Activated CD8-positive, alpha-beta T cell treated with anti-CD3 and anti-CD28 coated beads, Interleukin-2, amount 10 ng/mL, durations not matched to agents 7 days and 5 days (primary cell): ENCODE measurements at places on chromosomes 7 and 10. TPM values are rescaled to one million over a fixed set of nuclear protein-coding genes. Genes with fewer than 3 reads are reported as not detected.

Gene GPNMB
- total RNA-seq: 0.21 TPM

Gene PHKG1
- total RNA-seq: 1.7 TPM

- H3K36me3 ChIP-seq: peaks cover 27% of the 10 kb centered on the region
- H3K4me3 ChIP-seq: peak overlapping the region; percentile 52
- H3K4me1 ChIP-seq: peaks cover 32% of the 10 kb centered on the region
- no peaks in the 10 kb centered on the region for H3K27me3 ChIP-seq
Observed at GRCh38 chr7:96285579-96285978, 36.3 kb downstream of the SLC25A13 start.

Gene MMRN2
- not detected for total RNA-seq

Gene FRAT1
- total RNA-seq: 4.4 TPM

DNA sequence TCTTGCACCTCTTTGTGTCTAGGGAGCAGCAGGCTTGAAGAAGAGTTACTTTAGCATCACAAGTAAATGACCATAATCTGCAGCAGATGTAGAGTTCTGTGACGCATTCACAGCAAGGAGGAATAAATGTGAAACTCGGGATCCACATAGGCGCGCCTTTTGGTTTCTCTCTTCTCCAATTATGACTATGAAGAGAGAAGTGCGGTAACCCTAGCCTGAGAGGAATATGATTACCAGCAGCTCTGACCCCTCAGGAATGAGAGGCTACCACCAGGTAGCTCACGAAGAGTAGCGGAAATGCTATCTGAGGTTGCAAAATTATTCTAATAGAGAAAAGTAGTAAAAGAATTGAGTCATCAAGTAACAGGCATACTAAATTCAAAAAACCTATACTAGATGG is 25.2 kb upstream of the DMTF1 start:
- H3K27me3 ChIP-seq: peaks cover 7% of the 10 kb centered on the region
- H3K4me3 ChIP-seq: no peak overlapping the region
- DNase-seq: no peak
- H3K27ac ChIP-seq: no peak overlapping the region
- no peaks in the 10 kb centered on the region for H3K36me3 ChIP-seq
- no peaks in the 10 kb centered on the region for H3K4me1 ChIP-seq

DNA sequence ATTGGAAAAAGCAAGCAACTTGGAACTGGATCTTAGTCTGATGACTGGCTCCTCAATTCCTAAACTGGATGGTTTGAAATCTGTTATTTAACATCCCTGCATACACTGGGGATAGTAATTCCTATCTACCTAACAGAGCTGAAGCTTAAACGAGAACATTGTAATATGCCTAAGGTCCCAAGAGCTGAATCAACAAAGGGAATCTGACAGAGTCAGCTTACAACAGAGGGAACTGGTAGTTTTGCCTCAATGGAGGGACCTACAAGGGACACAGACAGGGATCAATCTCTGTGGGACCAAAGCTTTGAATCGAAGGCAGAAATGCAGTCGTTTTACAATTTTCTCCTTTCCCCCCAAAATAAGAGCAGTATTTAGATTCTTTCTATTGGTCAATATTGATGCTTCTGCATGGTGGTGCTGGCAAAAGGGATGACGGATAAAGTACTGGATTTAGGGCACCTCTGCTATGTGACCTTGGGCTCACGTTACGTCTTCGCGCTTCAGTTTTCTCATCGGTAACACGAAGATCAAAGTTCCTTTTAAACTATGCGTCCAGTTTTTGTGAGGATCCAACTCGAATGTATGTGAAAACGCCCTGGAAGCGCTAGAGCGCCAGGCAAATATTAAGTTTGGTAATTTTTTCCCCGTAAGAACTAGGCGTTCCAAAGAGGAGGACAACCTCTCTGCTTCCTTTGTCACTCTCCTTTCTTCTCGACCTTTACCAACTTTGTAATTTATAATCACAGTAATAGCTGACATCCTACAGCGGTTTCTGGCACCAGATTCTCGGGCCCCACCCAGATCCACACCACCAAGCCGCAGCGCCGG is 1.1 kb downstream of the ACTR1A start:
- no peak overlapping the region for H3K4me3 ChIP-seq
- no peak for DNase-seq
- H3K27ac ChIP-seq: no peak overlapping the region
- peaks cover 28% of the 10 kb centered on the region for H3K4me1 ChIP-seq

Gene CREB5
- total RNA-seq: not detected

DNA sequence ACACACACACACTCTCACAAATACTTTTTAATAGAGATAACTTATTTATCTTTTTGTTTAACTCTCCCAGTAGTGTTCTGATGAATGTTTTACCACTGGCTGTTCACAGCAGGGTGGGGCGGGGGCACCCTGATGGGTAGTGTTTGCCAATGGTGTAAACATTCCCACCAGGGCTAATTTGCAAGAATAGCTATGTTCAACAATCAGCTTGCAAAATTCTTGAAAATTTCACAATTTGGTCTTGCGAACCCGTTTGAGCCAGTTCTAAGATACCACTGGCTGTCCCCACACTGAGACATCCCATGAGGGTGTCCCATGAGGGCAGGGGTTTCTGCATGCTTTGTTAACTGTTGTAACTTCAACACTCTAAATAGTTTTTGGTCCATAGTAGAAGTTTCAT is 348.5 kb downstream of the CXCL12 start:
- no peak overlapping the region for H3K27ac ChIP-seq
- no peaks in the 10 kb centered on the region for H3K36me3 ChIP-seq
- no peaks in the 10 kb centered on the region for H3K4me1 ChIP-seq
- DNase-seq: no peak

- no peak overlapping the region for H3K4me3 ChIP-seq
- H3K27me3 ChIP-seq: peaks cover 9% of the 10 kb centered on the region
- no peak overlapping the region for H3K27ac ChIP-seq
Observed at GRCh38 chr7:69656890-69657289, 58.6 kb downstream of the AUTS2 start.

Gene GALNT17
- not detected for total RNA-seq

GRCh38 chr7:152544481-152544927 is 108.7 kb upstream of the KMT2C start:
- no peaks in the 10 kb centered on the region for H3K4me1 ChIP-seq
- H3K36me3 ChIP-seq: no peaks in the 10 kb centered on the region

DNA sequence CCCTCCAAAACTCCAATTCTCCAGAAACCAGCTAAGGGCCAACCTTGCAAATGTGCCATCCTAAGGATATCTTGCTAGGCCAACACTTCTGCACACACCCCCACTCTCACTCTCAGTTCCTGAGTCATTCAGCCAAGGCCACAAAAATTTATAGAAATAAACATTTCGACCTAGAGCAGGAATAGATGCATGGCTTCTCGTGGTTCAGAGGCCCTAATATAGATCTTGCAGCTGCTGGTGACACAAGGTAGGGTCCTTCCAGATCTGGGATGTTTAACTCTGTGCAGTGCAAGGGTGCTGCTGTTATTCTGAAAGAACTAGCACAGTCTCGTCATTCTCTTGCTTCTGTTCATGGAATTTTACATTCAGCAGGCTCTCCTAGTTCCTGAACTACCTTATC is 369.3 kb downstream of the CALN1 start:
- no peak overlapping the region for H3K4me3 ChIP-seq
- no peak overlapping the region for H3K27ac ChIP-seq
- no peaks in the 10 kb centered on the region for H3K27me3 ChIP-seq
- no peak for DNase-seq

- H3K27ac ChIP-seq: no peak overlapping the region
- H3K4me3 ChIP-seq: peak overlapping the region; percentile 86
- H3K4me1 ChIP-seq: peaks cover 40% of the 10 kb centered on the region
- DNase-seq: no peak
Observed at GRCh38 chr10:17199351-17199804, 2.1 kb downstream of the TRDMT1 start.

DNA sequence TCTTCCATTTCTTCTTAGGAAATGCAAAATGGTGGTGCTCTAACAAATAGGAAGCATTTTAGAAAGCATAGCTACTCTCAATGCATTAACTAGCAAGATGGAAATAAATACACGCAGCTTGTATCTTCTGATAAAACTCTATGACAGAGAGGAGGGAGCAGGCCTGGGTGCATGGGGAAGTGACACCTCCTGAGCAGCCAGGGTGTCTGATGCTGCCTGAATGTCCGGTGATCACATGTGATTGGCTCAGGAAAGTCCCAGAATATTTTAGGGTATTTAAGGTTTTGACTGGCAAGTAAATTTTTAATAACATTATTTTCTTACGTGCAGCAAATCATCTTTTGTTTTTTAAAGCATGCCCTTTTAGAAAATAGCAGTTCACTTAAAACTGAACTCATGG is 261.0 kb upstream of the KLF6 start:
- H3K4me3 ChIP-seq: no peak overlapping the region
- no peak overlapping the region for H3K27ac ChIP-seq
- no peaks in the 10 kb centered on the region for H3K4me1 ChIP-seq
- no peak for DNase-seq

DNA sequence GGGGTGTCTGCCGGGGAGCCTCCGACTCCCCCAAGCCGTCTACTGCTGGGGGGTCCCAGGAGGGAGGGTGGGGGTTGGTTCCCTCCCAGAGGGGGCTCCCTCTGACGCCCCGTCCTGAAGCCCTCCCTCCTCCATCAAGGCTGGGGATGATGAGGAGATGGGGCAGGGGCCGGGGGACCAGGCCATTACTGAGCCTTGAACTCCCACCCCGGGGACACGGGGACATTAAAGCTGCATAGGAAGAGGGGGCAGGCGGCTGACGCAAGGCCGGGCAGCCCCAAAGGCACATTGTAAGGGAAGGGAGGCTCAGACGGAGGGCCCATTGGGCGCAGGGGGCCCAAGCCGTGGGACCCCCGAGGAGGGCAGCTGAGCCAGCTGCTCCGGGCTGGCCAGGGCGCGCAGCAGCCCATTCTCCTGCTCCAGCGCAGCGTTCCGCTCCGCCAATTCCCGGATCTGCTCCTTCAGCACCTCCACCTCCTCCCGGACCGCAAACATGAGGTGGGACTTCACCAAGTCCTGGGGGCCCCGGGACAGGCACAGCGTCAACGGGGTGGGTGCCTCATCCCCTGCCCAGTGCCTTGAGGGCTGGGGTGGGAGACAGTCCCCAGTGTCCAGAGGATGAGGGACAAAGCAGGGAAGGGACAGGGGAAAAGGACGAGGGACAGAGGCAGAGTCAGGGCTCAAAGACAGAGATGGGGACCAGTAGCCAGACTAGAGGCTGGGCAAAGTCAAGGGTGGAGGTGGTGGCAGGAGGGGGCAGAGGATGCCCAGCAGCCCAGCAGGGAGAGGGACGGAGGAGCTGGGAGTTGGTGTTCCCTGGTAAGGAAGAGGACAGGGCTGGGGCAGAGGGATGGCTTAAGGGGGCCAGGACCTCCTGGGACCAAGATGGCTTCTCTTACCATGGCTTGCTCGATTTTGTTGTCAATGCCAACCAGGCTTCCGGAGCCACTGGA is 2.9 kb upstream of the SPACDR start:
- H3K4me3 ChIP-seq: no peak overlapping the region
- DNase-seq: no peak
- H3K4me1 ChIP-seq: peaks cover 5% of the 10 kb centered on the region
- no peak overlapping the region for H3K27ac ChIP-seq
- peaks cover 31% of the 10 kb centered on the region for H3K36me3 ChIP-seq

DNA sequence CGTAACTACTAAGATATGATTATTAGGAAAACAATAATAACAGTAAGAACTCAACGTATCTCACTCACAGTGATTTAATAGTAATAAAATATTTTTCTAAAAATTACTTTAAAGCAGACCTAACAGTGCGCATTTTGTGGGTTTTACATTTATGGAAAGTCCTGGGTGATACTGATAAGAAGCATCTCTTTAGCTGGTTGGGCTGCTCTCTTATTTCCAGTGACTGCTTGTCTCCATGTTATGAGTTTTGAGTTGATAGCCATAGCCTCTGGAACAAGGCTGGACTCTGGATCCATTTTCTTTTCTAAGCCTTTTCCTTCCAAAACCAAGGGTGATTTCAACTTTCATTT is 29.5 kb upstream of the INHBA start:
- no peak overlapping the region for H3K27ac ChIP-seq
- DNase-seq: no peak
- peaks cover 18% of the 10 kb centered on the region for H3K27me3 ChIP-seq
- peaks cover 8% of the 10 kb centered on the region for H3K4me1 ChIP-seq
- no peak overlapping the region for H3K4me3 ChIP-seq

- no peaks in the 10 kb centered on the region for H3K27me3 ChIP-seq
- DNase-seq: no peak
- H3K4me3 ChIP-seq: no peak overlapping the region
- peaks cover under 1% of the 10 kb centered on the region for H3K36me3 ChIP-seq
Observed at GRCh38 chr7:37349979-37350590, 98.6 kb downstream of the ELMO1 start.

DNA sequence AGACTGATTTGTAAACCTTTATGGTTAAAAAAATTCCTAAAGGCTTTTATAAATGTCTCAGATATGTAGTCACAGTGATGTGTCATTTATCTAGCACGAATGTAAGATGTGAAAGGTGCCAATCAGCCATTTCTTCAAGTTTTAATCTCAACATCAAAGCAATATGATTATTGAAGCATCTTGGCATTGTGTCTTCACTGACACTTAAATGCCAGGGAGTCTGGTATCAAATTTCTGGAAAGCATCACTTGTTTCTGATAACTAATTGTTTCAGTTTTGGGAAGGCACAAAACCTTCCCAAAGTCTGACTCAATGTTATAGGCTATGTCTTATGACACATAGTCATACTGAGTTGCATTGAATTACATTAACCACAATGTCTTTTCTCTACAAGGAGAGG is 492.0 kb upstream of the CNTNAP2 start:
- no peaks in the 10 kb centered on the region for H3K4me1 ChIP-seq
- no peaks in the 10 kb centered on the region for H3K27me3 ChIP-seq
- H3K36me3 ChIP-seq: no peaks in the 10 kb centered on the region
- H3K4me3 ChIP-seq: no peak overlapping the region

GRCh38 chr10:46004963-46005362 is 25.5 kb downstream of the NCOA4 start:
- H3K4me3 ChIP-seq: no peak overlapping the region
- H3K4me1 ChIP-seq: no peaks in the 10 kb centered on the region
- no peaks in the 10 kb centered on the region for H3K27me3 ChIP-seq
- H3K27ac ChIP-seq: no peak overlapping the region
- H3K36me3 ChIP-seq: peaks cover 69% of the 10 kb centered on the region

Gene CCM2
- 99.9 TPM for total RNA-seq

- DNase-seq: no peak
- H3K27me3 ChIP-seq: no peaks in the 10 kb centered on the region
- no peaks in the 10 kb centered on the region for H3K36me3 ChIP-seq
- H3K27ac ChIP-seq: no peak overlapping the region
Observed at GRCh38 chr10:14087566-14087965, 243.2 kb downstream of the FRMD4A start.
